A549 treated with ZK216348 at 1 μM for 4 hours (cell line): ENCODE measurements at places on chromosomes 2 and 18. TPM values are rescaled to one million over a fixed set of nuclear protein-coding genes. Genes with fewer than 3 reads are reported as not detected.

Gene PTPRN
- 1.1 to 1.8 TPM (median 1.4 TPM) in 5 replicates for total RNA-seq

Gene CIDEA
- not detected in 5 replicates for total RNA-seq

Gene POTEJ
- not detected in 5 replicates for total RNA-seq

Gene C2orf78
- total RNA-seq = not detected in 5 replicates

Gene IL1RL2
- total RNA-seq = not detected in 5 replicates

Gene PSMD14
- total RNA-seq = 97.0 to 126 TPM (median 100 TPM) in 5 replicates

Gene TPO
- total RNA-seq = 0.13 to 0.29 TPM (median 0.13 TPM) in 3 of 5 replicates, not detected in the others

Gene RND3
- total RNA-seq = 48.7 to 72.5 TPM (median 58.7 TPM) in 5 replicates

Gene NOSTRIN
- total RNA-seq = 1.4 to 3.3 TPM (median 1.8 TPM) in 5 replicates

Gene TEKT4
- total RNA-seq = not detected in 5 replicates

Gene NT5C1B
- not detected in 5 replicates for total RNA-seq

Gene FSHR
- not detected in 5 replicates for total RNA-seq

Gene PLGLB2
- total RNA-seq = 0.36 to 0.42 TPM in 2 of 5 replicates, not detected in the others

Gene KCNG2
- total RNA-seq = not detected in 5 replicates

Gene SCN7A
- total RNA-seq = not detected in 5 replicates

Gene SLC4A3
- total RNA-seq = 1.9 to 4.4 TPM (median 3.2 TPM) in 5 replicates

Gene CFAP53
- total RNA-seq = 0.19 to 0.62 TPM (median 0.35 TPM) in 5 replicates

Gene MRO
- 0.13 to 0.26 TPM (median 0.23 TPM) in 5 replicates for total RNA-seq

Gene CHRND
- not detected in 5 replicates for total RNA-seq

Gene MERTK
- total RNA-seq = 1.5 to 1.9 TPM (median 1.7 TPM) in 5 replicates

Gene POTEI
- total RNA-seq = not detected in 5 replicates

Gene CFAP221
- total RNA-seq = 0.20 to 0.64 TPM (median 0.35 TPM) in 5 replicates

Gene CXCR2
- not detected in 5 replicates for total RNA-seq

Gene KYNU
- total RNA-seq = 250 to 331 TPM (median 273 TPM) in 5 replicates

Gene PER2
- total RNA-seq = 3.8 to 6.2 TPM (median 5.7 TPM) in 5 replicates

Gene LRRTM4
- total RNA-seq = not detected in 5 replicates

Gene CXCR4
- 0.38 to 0.85 TPM (median 0.45 TPM) in 5 replicates for total RNA-seq

Gene CD302
- total RNA-seq = 1.5 to 2.5 TPM (median 2.2 TPM) in 5 replicates

Gene MOGAT1
- not detected in 5 replicates for total RNA-seq

Gene DCC
- not detected in 5 replicates for total RNA-seq

Gene GCKR
- 0.28 to 0.77 TPM (median 0.36 TPM) in 4 of 5 replicates, not detected in the other for total RNA-seq

Gene CRYGC
- total RNA-seq = not detected in 5 replicates

Gene LYG1
- total RNA-seq = 0.97 to 2.5 TPM (median 2.4 TPM) in 5 replicates

Gene CDH20
- not detected in 5 replicates for total RNA-seq

Gene REG3A
- not detected in 5 replicates for total RNA-seq

Gene ZNF236
- total RNA-seq = 2.0 to 3.1 TPM (median 2.7 TPM) in 5 replicates

Gene RAB6C
- not detected in 5 replicates for total RNA-seq

Gene EDAR
- total RNA-seq = 0.05 to 0.08 TPM in 2 of 5 replicates, not detected in the others

Gene MTX2
- 43.3 to 54.2 TPM (median 44.5 TPM) in 5 replicates for total RNA-seq

Gene TMEM198
- total RNA-seq = 0.71 to 1.6 TPM (median 1.2 TPM) in 5 replicates

Gene DCTN1
- total RNA-seq = 107 to 172 TPM (median 149 TPM) in 5 replicates

Gene MC4R
- not detected in 5 replicates for total RNA-seq

Gene SCG2
- 0.86 to 1.3 TPM (median 1.2 TPM) in 5 replicates for total RNA-seq

Gene OR6B2
- total RNA-seq = not detected in 5 replicates

Gene SLC16A14
- 0.64 to 1.0 TPM (median 0.99 TPM) in 5 replicates for total RNA-seq

Gene DSG1
- not detected in 5 replicates for total RNA-seq

Gene SULT1C4
- 0.27 TPM in 1 of 5 replicates, not detected in the others for total RNA-seq

Gene B3GNT7
- total RNA-seq = 1.5 to 2.8 TPM (median 2.4 TPM) in 5 replicates

Gene NEU2
- not detected in 5 replicates for total RNA-seq

Gene REG1B
- total RNA-seq = not detected in 5 replicates
